ENCODE measurements at places on chromosomes 2 and 18. TPM values are rescaled to one million over a fixed set of nuclear protein-coding genes. Genes with fewer than 3 reads are reported as not detected.

Gene CPLX4
- not detected for total RNA-seq

Gene DNAH6
- 2.9 TPM for total RNA-seq

Gene CCDC68
- total RNA-seq = 24.9 TPM

Gene DGKD
- total RNA-seq = 90.6 TPM

- H3K36me3 ChIP-seq = no peaks in the 10 kb centered on the region
- no peaks in the 10 kb centered on the region for H3K4me1 ChIP-seq
- no peak overlapping the region for H3K4me3 ChIP-seq
- no peaks in the 10 kb centered on the region for H3K27me3 ChIP-seq
- no peak for DNase-seq
Observed at GRCh38 chr2:35963357-35963756, 392.2 kb upstream of the CRIM1 start.

GRCh38 chr2:172454404-172455120, 27.2 kb downstream of the ITGA6 start:
- peak overlapping the region; percentile 48 for H3K27ac ChIP-seq
- no peak overlapping the region for H3K4me3 ChIP-seq
- DNase-seq = no peak
- no peaks in the 10 kb centered on the region for H3K27me3 ChIP-seq
- peaks cover 25% of the 10 kb centered on the region for H3K4me1 ChIP-seq
- H3K36me3 ChIP-seq = no peaks in the 10 kb centered on the region
